ENCODE measurements at places on chromosomes 7 and 10.

GRCh38 chr10:79002336-79002735 is 66.4 kb upstream of the ZMIZ1 start:
- no peak for DNase-seq

- no peak for DNase-seq
These were observed 63.1 kb downstream of the ZNRF2 start for GRCh38 chr7:30347226-30348082.

DNA sequence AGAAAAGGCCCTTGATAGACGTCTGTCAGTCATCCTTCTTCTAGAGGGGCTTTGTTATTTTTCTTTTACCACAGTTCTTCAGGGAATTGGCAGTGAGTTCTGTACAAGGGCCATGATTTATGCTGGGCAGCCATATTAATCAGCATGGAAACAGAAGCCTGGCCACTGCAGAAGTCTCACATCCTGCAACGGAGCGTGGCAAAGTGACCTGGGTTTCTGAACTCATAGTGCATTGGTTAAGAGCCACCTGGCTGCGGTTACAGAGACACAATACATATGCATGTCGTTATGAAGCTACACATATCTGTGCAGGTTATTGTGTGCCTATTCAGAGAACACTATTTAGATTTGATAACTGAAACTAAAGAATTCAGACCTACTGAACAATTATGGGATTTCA is 419.4 kb upstream of the CELF2 start:
- DNase-seq: no peak

DNA sequence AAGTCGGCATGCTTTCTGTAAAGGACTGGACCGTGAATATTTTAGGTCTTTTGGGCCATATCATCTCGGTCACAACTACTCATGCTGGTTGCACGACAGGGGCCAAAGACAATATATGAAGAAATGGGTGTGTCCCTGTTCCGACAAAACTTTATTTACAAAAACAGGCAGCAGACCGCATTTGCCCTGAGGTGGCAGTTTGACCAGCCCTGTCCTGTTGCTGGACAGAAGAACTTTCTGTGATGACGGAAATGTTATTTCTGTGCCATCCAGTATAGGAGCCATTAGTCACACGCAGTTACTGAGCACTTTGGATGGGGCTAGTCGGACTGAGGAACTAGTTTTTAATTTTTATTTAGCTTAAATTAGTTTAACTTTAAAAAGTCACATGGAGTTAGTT is 112.8 kb upstream of the CARD11 start:
- DNase-seq: no peak

DNA sequence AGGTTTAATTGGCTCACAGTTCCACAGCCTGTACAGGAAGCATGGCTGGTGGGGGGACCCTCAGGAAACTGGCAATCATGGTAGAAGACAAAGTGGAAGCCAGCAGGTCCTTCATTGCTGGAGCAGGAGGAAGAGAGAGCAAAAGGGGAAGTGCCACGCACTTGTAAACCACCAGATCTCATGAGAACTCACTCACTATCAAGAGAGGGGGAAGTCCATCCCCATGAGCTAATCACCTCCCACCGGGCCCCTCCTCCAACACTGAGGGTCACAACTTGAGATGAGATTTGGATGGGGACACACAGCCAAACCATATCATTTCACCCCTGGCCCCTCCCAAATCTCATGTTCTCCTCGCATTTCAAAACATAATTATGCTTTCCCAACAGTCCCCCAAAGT is 171.9 kb upstream of the CACNA2D1 start:
- DNase-seq: no peak
